ENCODE measurements at places on chromosomes 13 and 19. TPM values are rescaled to one million over a fixed set of nuclear protein-coding genes. Genes with fewer than 3 reads are reported as not detected.

- DNase-seq = peak; percentile 62
Measured at GRCh38 chr19:38685666-38686529, 38.4 kb downstream of the ACTN4 start.

KBTBD6 gene
- 5.9 TPM for total RNA-seq

PRX gene
- 1.2 TPM for total RNA-seq

- DNase-seq = no peak
Measured at GRCh38 chr13:30429721-30430694, 7.7 kb downstream of the UBE2L5 start.

- DNase-seq = no peak
Measured at GRCh38 chr13:26760832-26761582, 421 bp upstream of the GPR12 start.

- peak; percentile 6 for DNase-seq
Measured at GRCh38 chr19:56504581-56504980, 3.1 kb upstream of the ZNF471 start.

ZGLP1 gene
- 0.22 TPM for total RNA-seq

DNA sequence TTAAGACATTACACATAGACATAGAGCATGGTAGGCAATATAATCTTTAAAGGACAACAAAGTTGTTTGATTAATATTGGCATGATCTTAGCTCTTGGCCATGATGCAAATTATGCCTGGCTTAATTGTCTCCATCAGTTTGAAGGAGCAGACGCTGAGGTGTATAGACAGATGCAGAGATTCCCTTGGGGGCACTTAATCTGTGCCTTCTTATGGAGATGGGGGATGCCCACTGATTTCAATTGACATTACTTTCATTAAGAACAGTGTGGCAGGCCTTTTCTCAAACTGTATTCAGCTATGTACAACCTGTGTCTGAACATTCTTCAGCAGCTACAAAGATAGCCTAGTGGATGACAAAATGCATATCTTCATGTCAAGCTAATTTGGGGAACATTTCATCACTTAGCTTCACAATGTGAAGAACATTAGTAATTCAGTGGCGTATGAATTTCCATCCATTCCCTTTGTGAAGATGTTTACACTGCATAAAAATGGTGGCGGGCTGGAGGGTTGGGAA is 85.3 kb upstream of the MYCBP2 start:
- no peak for DNase-seq

NXNL1 gene
- not detected for total RNA-seq

DNA sequence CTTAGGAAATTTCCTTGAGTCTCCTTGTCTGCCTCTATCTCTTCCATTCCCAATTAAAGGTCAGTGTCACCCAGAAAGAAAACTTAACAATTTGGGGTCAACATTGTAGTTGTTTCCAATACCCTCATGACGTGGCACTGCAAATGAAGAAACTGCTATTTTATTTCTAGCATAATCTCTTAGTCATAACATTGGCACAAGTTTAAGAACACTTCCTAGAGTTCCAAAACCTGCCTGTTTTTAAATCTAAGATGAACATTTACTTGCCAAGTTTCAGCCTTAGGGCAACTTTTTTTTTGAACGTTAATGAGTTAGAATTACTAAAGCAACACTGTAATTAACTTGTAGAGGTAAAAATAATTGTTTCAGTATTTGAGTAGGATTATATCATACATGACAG is 108.0 kb downstream of the LMO7 start:
- DNase-seq = no peak

- DNase-seq = no peak
Measured at GRCh38 chr13:73194310-73194709, 135.5 kb downstream of the KLF5 start.

GRCh38 chr19:40282920-40283319 is 2.2 kb downstream of the AKT2 start:
- no peak for DNase-seq

DNA sequence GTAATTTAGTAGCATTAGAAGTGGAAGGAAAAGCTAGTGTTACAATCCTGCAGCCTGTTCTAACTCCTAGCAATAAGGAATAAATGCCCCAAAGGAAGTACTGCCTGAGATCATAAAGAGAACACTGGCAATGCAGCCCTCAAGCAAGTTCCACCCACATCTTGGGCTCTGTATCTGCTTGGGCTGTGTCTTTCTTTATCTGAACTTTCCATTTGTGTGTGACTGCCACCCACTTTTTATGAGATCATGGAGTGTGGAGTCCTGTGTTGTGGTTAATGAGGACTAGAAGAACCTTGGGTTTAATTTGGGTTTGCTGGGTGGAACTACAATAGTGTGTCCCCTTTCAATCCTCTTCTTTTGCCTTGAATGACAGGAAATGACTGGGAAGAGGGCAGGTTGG is 38.2 kb downstream of the RFXAP start:
- DNase-seq = no peak

- peak; percentile 78 for DNase-seq
Measured at GRCh38 chr13:36418022-36418805, 14.1 kb upstream of the CCNA1 start.
